ENCODE measurements at places on chromosomes 2 and 18. TPM values are rescaled to one million over a fixed set of nuclear protein-coding genes. Genes with fewer than 3 reads are reported as not detected.
A peak's percentile ranks its signal among the peaks of the same experiment; 100 is the strongest.

NAGK gene
- 19.5 TPM for total RNA-seq

CYP1B1 gene
- 74.7 TPM for total RNA-seq

SERPINB5 gene
- 64.9 TPM for total RNA-seq

CHRND gene
- total RNA-seq: 0.05 TPM

GALNT13 gene
- total RNA-seq: 35.1 TPM

CCDC150 gene
- total RNA-seq: 7.9 TPM

CYP26B1 gene
- 0.94 TPM for total RNA-seq

ZNF514 gene
- total RNA-seq: 7.0 TPM

DNA sequence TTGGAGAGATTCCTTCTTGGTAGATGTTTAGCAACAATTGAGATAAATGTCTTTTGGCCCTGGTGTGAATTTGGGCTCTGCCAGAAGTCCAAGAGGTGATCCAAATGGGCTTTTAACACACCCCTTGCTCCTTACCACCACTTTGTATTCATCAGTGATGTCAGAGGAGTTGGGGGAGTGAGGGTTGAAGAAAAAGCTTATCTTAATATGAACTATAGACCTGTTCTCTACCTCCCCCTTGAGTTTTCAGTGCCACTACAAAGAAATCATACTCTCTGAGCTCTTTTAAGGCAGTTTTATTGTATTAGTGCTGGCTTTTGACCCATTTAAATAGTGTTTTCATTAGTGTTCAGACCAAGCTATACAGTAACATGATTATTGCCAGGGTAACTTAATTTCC is 229.1 kb downstream of the PHLPP1 start:
- no peak for DNase-seq

GRCh38 chr2:130726614-130727180 is 2.2 kb upstream of the GPR148 start:
- no peak for DNase-seq

GRCh38 chr2:176134035-176134434 is 4.5 kb downstream of the HOXD8 start:
- DNase-seq: no peak

GRCh38 chr18:74896390-74896991 is 298.8 kb downstream of the ZNF407 start:
- DNase-seq: peak; percentile 8

GRCh38 chr2:74119339-74119738 is 28.4 kb downstream of the BOLA3 start:
- no peak for DNase-seq

GRCh38 chr2:43461453-43462073 is 134.3 kb downstream of the THADA start:
- no peak for DNase-seq

DNA sequence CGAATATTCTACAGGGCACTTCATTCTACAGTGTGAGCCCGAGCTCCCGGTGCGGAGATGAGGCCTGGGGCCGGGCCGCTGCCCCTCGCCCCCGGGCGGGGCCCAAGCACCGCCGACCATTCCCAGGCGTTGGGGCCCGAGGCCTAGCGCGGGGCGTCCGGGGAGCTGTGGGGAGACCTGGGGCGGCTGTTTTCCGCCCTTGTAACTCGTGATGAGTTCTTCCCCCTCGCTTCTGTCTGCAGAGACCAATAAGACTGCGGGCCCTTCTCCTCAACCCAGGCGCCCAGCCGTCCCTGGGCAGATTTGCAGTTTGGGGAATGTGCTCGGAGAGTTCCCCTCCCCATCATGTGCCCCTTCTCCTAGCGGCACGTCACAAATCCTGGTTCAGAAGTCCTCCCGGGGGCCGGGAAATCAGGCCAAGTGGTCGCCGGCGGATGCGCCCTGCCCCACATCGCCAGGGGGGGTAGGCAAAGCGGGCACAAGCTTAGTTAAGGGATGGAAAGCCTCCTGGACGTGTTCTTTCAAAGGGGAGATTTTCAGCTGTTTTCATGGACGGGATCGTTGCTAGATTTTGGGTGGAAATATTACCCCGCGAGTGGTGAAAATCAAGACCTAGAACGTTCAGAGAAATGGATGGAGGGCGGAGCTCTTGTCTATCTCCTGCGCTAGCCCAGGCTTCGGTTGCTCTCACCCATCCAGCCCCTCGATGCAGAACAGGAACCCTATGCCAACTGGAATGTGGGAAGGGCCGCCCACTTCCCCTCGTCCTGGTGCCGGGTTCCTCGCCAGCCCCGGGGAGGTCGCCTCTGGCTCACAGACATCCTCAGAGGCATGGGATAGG is 18.8 kb upstream of the HAAO start:
- no peak for DNase-seq

GRCh38 chr2:33373986-33374385 is 102.5 kb upstream of the RASGRP3 start:
- DNase-seq: no peak

- no peak for DNase-seq
Observed at GRCh38 chr2:173427887-173428668, 73.4 kb downstream of the CDCA7 start.

DNA sequence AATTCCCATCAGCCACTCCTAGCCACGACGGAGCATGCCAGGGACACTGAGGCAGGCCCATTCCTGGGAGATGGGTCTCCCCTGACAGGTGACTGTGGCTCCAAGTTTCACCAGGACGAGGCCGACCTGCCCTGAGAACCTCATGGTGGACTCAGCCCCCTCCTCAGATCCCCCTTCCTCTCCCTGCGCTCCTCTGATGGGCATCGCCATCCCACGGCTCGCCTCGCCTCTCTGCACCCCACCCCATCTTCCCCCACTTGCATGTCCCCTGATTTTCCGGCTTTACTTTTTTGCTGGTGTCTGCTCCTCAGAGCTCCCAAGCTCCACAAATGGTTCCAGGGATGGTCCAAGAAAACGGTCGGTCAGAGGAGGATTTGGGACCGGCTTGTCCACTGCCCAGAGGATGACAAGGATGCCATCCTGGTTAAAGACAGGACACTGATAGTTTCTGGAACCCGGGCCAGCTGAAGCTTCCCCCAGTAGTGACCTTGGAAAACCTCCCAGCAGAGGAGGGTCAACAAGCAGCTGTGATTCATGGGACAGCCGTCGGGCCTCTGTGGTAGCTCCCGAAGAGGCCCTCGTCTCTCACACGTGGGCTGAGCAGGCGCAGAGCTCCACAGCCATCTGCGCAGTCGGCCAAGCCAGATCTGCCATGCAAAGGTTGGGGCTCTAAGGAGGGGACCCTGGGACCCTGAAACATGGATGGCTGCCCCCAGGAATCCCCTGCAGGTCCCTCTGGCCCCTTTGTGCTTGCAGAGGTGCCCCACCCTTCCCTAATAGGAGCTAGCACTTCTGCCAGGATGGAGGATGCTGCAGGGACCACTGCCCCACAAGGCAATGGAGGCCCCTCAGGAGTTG is 87.8 kb upstream of the SLC66A3 start:
- no peak for DNase-seq

GRCh38 chr2:15753811-15754702 is 162.4 kb downstream of the DDX1 start:
- DNase-seq: no peak

- no peak for DNase-seq
Observed at GRCh38 chr2:181910028-181910831, 18.7 kb downstream of the ITPRID2 start.

DNA sequence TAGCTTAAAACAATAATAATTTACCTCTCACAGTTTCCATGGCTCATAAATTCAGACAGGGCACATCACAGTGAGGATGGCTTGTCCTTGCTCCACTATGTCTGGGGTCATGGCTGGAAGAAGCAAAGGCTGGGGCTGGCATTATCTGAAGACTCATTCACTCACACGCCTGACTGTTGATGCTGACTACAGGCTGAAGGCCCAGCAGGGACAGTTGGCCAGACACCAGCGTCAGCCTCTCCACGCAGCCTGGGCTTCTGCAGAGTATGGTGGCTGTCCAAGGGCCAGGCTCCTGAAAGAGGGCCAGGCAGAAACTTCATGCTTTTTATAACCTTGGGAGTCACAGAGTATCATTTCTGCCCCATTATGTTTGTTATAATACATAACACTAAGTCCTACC is 33.4 kb downstream of the YPEL5 start:
- no peak for DNase-seq

- DNase-seq: peak; percentile 76
Observed at GRCh38 chr2:196068271-196069209, at the start of gene DNAH7. DNAH7 (minus strand) TSS chr2:196068837; CDS start chr2:196068711, 126 bp downstream.

GRCh38 chr18:63098018-63098981 is 221.3 kb downstream of the BCL2 start:
- DNase-seq: no peak

GRCh38 chr2:149808556-149808955 is 221.0 kb upstream of the MMADHC start:
- no peak for DNase-seq

DNA sequence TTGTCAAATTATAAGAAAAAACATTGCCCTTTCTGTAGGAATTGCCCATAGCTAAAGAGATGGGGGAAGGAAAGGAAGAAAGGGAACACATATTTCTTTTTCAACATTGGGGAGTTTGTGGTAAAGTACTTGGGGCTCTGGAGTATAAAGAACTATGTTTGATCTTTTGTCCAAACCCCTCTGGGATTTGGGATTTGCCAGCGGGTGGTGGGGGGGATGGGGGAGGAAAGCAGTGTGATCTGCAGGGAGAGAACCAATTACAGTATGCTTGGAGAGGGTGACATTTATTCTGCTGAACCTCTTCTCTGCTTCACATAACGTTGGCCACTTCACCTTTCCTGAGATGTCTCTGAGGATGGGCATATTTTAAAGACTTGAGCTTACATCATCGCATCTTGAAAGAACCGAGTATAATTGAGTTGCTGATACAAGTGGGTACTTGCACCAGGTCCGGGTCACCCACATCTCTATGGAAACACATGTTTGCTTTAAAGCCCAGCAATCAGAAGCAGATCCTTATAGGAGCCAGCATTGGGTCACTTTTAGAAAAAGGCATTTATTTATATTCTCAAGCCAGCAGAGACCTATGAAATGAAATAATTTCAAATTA is 73.1 kb downstream of the SPATS2L start:
- DNase-seq: no peak

- DNase-seq: no peak
Observed at GRCh38 chr2:85753525-85754312, at the start of gene ATOH8. ATOH8 (plus strand) TSS chr2:85753991; CDS start chr2:85754190, 199 bp downstream.

- DNase-seq: no peak
Observed at GRCh38 chr2:7726989-7727388, 809.8 kb downstream of the RNF144A start.

DNA sequence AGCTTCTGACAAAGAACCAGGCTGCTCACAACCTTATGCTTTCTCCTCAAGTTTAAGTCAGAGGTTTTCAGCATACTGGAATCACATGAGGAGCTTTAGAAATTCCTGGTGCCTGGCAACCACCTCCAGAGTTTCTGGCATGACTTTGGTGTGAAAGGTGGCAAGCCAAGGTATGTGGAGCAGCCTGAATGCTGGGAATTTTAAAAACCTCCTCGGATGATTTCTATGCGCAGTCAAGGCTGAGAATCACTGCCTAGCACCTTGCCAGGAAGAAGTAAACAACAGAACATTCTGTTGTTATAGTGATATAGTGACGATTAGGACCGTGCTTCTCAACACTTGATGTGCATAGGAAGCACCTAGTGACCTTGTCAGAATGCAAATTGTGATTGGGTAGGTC is 11.7 kb downstream of the CCBE1 start:
- DNase-seq: no peak

GRCh38 chr2:234211797-234212196 is 161.3 kb downstream of the SPP2 start:
- no peak for DNase-seq

Measured in NCI-H460 (cell line).